Activated B cell treated with CpG ODN at 0.5 μM for 24 hours (primary cell): ENCODE measurements at places on chromosomes 5 and 9.

GRCh38 chr5:133370036-133370831 is 242.1 kb downstream of the FSTL4 start:
- H3K36me3 ChIP-seq = no peaks in the 10 kb centered on the region
- peaks cover 10% of the 10 kb centered on the region for H3K27me3 ChIP-seq
- DNase-seq = no peak
- H3K27ac ChIP-seq = no peak overlapping the region

- H3K4me1 ChIP-seq = no peaks in the 10 kb centered on the region
- no peaks in the 10 kb centered on the region for H3K27me3 ChIP-seq
- no peak for DNase-seq
- H3K27ac ChIP-seq = no peak overlapping the region
- H3K4me3 ChIP-seq = no peak overlapping the region
These were observed 12.8 kb upstream of the KCNV2 start for GRCh38 chr9:2704504-2704903.

GRCh38 chr5:36028816-36029465 is 37.7 kb downstream of the UGT3A2 start:
- no peaks in the 10 kb centered on the region for H3K36me3 ChIP-seq
- no peak overlapping the region for H3K27ac ChIP-seq
- no peak overlapping the region for H3K4me3 ChIP-seq
- no peaks in the 10 kb centered on the region for H3K4me1 ChIP-seq
- no peak for DNase-seq

GRCh38 chr9:109981091-109981490 is 201.1 kb downstream of the PALM2AKAP2 start:
- H3K4me3 ChIP-seq = no peak overlapping the region
- H3K4me1 ChIP-seq = peaks cover 37% of the 10 kb centered on the region
- DNase-seq = no peak

DNA sequence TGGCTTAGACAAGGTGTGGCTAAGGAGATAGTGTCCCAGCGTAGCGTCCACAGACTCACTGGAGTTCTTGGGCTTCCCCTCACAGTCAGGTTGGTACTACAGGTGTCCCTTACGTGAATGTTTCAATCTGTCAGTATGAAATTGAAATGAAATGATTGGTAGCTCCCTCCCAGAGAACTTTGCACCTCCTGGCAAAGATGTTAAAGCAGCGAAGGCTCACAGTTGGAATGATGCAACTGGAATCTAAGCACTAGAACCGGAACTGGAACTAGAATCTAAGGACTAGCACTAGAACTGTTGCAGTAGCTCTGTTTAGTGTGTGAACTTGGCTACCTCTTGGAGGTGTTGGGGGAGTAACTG is 1.1 kb downstream of the SLC31A1 start:
- DNase-seq = no peak
- H3K4me3 ChIP-seq = peak overlapping the region; percentile 96
- peaks cover 13% of the 10 kb centered on the region for H3K36me3 ChIP-seq
- H3K27ac ChIP-seq = no peak overlapping the region
- no peaks in the 10 kb centered on the region for H3K27me3 ChIP-seq

GRCh38 chr5:38724301-38725030 is 121.3 kb upstream of the OSMR start:
- H3K36me3 ChIP-seq = no peaks in the 10 kb centered on the region
- H3K27me3 ChIP-seq = no peaks in the 10 kb centered on the region
- no peak overlapping the region for H3K27ac ChIP-seq
- H3K4me1 ChIP-seq = no peaks in the 10 kb centered on the region
- H3K4me3 ChIP-seq = no peak overlapping the region

DNA sequence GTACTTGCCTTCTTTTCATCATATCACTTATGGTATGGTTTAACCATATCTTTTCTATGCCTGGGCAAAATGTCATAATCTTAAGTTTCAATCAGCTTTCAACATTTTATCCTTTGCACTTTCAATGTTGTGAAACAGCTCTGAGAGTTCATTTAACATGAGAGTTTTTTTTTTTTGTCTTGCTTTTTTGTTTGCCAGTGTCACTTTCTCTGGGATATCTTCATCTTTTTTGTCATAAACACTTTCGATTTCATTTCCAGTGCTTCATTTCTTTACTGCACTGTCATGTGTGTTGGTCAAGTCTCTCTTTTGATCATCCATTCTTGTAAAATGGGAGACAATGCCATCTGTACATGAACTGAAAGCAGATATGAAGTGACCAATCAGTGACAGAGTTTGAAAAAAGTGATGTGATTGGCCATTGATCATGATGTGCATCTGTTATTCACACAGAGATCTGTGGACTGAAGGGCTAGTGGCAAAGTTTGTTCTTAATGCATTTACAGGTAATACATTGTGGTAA is 7.5 kb upstream of the POU5F2 start:
- no peak overlapping the region for H3K27ac ChIP-seq
- H3K27me3 ChIP-seq = no peaks in the 10 kb centered on the region

- H3K27ac ChIP-seq = peak overlapping the region; percentile 63
- H3K4me3 ChIP-seq = peak overlapping the region; percentile 84
- peak; percentile 64 for DNase-seq
- peaks cover 25% of the 10 kb centered on the region for H3K27me3 ChIP-seq
- H3K36me3 ChIP-seq = no peaks in the 10 kb centered on the region
These were observed 8.5 kb upstream of the NFIB start for GRCh38 chr9:14322211-14323082.

DNA sequence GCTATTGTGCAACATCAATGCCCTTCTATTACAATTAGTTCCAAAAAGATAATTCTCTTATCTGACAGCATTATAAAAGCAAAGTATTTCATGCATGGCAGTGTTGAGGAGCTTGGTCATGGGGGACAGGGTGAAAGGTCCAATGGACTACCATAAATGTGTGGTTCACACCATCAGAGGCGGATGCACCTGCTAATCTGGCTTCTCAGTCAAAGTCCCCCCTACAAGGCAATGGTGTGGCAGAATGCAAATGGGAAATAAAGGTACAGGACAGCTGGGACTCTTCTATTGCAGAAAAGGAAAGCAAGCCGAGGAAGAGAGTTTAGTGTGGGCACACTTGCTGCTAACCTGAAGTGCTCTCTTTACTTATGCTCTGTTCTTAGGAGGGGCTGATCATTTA is 369.1 kb downstream of the NDUFS4 start:
- H3K4me3 ChIP-seq = no peak overlapping the region
- H3K27me3 ChIP-seq = no peaks in the 10 kb centered on the region
- H3K36me3 ChIP-seq = peaks cover 3% of the 10 kb centered on the region
- H3K4me1 ChIP-seq = no peaks in the 10 kb centered on the region

DNA sequence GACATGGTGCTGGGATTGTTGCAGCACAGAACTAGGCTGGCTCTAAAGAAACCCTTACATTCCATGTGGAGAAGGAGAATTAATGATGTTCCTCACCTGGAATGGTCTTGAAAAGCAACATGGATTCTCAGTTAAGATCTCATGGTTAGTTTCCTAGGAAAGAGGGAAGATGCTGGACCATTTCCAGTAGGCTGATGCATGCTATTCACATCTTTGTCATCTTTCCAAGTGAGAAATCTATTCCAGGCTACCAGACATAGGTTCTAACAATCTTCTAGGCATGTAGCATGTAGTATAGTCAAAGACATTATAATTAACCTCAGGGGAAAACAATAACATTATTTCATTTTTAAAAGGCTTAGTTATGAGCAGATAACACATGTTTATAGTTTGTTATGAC is 44.3 kb downstream of the TMEM252 start:
- no peak overlapping the region for H3K4me3 ChIP-seq
- no peaks in the 10 kb centered on the region for H3K36me3 ChIP-seq
- no peak for DNase-seq

DNA sequence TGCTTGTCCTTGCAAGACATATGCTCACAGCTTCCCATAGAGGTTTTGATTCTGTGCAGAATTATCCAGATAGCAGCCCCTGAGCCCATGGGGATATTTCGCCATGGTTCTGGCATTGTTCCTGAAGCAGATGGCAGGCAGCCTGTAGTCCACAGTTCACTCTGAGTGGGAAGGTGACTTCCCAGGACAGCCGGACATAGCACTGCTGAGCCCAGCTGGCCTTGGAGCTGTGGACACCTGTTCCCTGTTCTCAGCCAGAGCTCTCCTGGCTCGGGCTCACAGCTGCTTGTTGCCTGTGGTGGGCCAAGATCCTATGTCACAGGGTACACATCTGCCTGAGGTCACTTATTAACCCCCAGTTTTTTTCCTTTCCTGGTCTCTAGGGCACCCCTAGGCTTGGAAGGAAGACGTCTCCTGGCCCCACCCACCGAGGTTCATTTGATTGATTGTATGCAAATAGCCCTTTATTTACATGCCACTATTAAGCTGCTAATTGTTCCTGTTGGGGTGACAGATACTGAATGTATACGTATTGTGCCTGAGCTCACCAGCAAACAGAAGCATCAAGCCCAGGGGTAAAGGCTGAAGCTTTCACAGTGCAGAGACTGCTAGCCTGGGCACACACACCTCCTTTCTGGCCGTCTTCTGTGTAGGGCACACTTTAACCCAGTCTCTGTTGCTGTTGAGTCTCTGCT is 96.6 kb upstream of the DMRT1 start:
- DNase-seq = no peak
- H3K27ac ChIP-seq = no peak overlapping the region
- peaks cover 6% of the 10 kb centered on the region for H3K4me1 ChIP-seq
- peaks cover 3% of the 10 kb centered on the region for H3K27me3 ChIP-seq
- H3K4me3 ChIP-seq = no peak overlapping the region
- H3K36me3 ChIP-seq = no peaks in the 10 kb centered on the region

- H3K4me1 ChIP-seq = peaks cover 43% of the 10 kb centered on the region
- peak; percentile 68 for DNase-seq
- no peaks in the 10 kb centered on the region for H3K36me3 ChIP-seq
- H3K4me3 ChIP-seq = peak overlapping the region; percentile 79
These were observed 54.1 kb upstream of the CDKN2AIPNL start for GRCh38 chr5:134465816-134466240.

- peaks cover 25% of the 10 kb centered on the region for H3K27me3 ChIP-seq
- no peaks in the 10 kb centered on the region for H3K36me3 ChIP-seq
- H3K4me3 ChIP-seq = no peak overlapping the region
- no peak for DNase-seq
These were observed 65.6 kb downstream of the ANKRD55 start for GRCh38 chr5:56167519-56167918.

GRCh38 chr9:1668441-1668840 is 346.7 kb upstream of the SMARCA2 start:
- no peaks in the 10 kb centered on the region for H3K27me3 ChIP-seq
- DNase-seq = no peak
- H3K27ac ChIP-seq = no peak overlapping the region

GRCh38 chr5:73565969-73566547 is 515 bp downstream of the UTP15 start:
- H3K27me3 ChIP-seq = no peaks in the 10 kb centered on the region
- no peak for DNase-seq
- peak overlapping the region; percentile 100 for H3K27ac ChIP-seq
- H3K4me3 ChIP-seq = peak overlapping the region; percentile 99
- H3K4me1 ChIP-seq = peaks cover 37% of the 10 kb centered on the region

DNA sequence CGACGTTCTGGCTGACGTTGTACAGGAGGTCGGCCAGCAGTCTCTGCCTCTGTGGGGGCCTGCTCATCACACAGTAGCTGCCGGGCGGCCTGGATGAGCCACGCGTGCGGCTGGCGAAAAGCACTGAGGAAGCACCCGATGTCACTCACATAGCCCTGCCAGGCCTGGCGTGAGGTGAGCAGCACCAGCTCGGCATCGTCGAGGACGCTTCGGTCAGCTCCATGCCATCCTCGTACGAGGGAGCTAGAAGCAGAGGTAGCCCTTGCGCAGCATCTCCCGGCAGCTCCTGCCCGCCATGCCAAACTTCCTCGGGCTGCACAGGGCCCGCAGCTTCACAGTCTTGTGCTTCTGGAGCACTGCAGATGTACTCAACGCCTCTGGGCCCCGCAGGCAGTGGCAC is 6.2 kb downstream of the NDUFB6 start:
- no peak overlapping the region for H3K27ac ChIP-seq
- no peak for DNase-seq
- no peak overlapping the region for H3K4me3 ChIP-seq

DNA sequence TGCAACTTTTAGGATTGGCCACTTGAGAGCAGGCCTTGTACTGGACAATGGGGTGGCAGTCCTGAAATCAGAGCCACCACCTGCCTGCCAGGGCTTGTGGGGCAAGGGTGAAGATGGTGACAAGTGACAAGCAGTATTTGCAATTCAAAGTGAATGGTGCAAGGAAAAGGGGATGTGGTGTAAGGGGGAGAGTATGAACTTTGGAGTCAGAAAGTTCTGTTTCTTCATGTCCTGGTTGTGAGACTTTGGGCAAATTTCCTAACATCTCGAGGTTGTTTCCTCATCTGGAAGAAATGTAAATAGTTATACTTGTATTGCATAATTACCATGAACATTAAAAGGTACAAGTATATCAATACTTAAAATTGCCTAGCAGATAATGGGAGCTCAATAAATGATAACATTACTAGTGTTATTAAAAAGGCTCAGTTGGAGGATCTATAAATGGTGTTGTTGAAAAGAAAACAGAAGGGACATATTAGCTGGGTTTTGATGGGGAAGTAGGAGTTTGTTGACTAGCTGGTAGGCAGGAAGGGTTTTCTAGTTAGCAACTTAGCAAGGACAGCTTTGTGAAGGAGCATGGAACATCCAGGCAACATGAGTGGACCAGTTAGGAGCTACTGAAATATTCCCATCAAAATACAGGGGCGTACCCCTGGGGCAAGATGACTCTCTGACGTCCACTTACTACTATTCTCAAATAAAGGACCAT is 21.3 kb upstream of the MEGF9 start:
- H3K36me3 ChIP-seq = no peaks in the 10 kb centered on the region
- H3K27me3 ChIP-seq = no peaks in the 10 kb centered on the region
- peak overlapping the region; percentile 69 for H3K27ac ChIP-seq
- H3K4me3 ChIP-seq = no peak overlapping the region
- H3K4me1 ChIP-seq = peaks cover 20% of the 10 kb centered on the region

GRCh38 chr5:172454358-172455086 is at the start of gene SH3PXD2B:
TSS of gene SH3PXD2B (minus strand) at chr5:172454525. CDS start at chr5:172454352, 173 bp downstream.
- H3K4me3 ChIP-seq = peak within 1 kb of the TSS; percentile 78
- no peak within 1 kb of the TSS for H3K27ac ChIP-seq
- no peaks in the 10 kb centered on the region for H3K36me3 ChIP-seq
- DNase-seq = peak; percentile 36

DNA sequence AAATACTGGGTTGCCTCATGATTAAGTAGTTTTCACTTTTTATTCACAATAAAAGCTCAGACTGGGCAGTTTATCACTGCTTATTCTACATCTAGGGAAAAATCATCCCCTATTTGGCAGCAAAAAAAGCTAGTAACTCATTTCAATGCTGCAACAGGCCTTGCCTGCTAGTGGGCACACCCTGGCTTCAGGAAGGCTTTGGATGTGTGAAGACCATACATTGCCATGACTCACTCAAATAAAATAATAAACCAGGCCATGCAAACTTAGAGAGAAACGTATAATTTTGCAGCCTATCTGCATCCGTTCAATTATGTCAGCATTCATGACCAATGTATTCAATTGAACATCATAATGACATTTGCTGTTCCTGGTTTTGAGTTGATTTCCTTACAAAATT is 402.9 kb downstream of the PIK3R1 start:
- H3K27ac ChIP-seq = no peak overlapping the region
- peaks cover 3% of the 10 kb centered on the region for H3K4me1 ChIP-seq
- peaks cover 5% of the 10 kb centered on the region for H3K27me3 ChIP-seq
- no peak for DNase-seq
- no peak overlapping the region for H3K4me3 ChIP-seq
